Stomach (tissue), 19 donors: ENCODE measurements at places on chromosomes 16 and 17. TPM values are rescaled to one million over a fixed set of nuclear protein-coding genes. Genes with fewer than 3 reads are reported as not detected.

AANAT gene
- total RNA-seq, result not detected

EVPLL gene
- total RNA-seq, result 0.29 TPM

SLC16A6 gene
- total RNA-seq, result not detected

ARHGAP23 gene
- total RNA-seq, result 29.0 TPM

NPIPA3 gene
- not detected for total RNA-seq

GRCh38 chr16:51755039-51755501 lies 604.0 kb upstream of the SALL1 start:
- H3K36me3 ChIP-seq, result no peaks in the 10 kb centered on the region
- H3K4me1 ChIP-seq, result no peaks in the 10 kb centered on the region
- no peak overlapping the region for H3K27ac ChIP-seq
- no peak overlapping the region for H3K4me3 ChIP-seq
- DNase-seq, result no peak

- H3K27ac ChIP-seq, result no peak overlapping the region
- DNase-seq, result no peak
- H3K4me1 ChIP-seq, result peaks cover 37% of the 10 kb centered on the region
These were observed 18.6 kb downstream of the ALOX12B start for GRCh38 chr17:8068736-8069586.

- H3K27ac ChIP-seq, result peak overlapping the region; percentile 55
- DNase-seq, result peak; percentile 72
These were observed 17.2 kb downstream of the USP31 start for GRCh38 chr16:23131931-23132621.

DNA sequence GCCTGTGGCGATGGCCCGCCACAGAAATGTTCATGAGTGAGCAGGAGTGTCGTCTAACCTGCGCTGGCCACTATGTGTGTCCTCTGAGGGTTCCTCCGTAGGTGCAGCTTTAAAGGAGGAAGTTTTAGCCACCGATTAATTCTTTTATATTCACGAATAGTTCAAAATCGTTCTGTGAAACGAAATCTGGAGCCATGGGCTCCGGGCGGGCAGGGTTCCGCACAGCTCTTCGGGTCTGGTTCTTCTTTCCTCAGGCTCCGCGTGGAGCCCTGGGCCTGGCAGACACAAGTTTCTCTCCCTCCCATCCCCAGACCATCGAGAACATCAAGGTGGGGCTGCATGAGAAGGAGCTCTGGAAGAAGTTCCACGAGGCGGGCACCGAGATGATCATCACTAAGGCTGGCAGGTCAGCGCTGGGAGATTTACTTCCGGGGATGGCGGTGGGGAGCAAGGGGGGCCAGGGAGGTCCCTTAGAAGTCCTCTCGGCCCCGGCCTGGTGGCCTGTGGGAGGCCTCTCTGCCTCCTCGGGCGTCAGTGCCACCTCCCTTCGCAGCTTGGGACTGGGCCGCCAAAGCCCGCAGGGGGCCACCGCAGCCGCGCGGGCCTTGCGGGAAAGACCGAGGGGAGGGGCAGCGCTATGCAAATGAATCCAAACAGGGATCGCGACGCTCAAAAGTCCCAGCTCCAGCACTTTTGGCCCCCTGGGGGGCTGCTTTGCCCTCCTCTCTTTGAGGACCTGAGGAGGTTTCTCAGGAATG lies 5.2 kb downstream of the TBX4 start:
- H3K4me1 ChIP-seq, result peaks cover 50% of the 10 kb centered on the region
- H3K27ac ChIP-seq, result no peak overlapping the region
- H3K4me3 ChIP-seq, result peak overlapping the region; percentile 41
- H3K36me3 ChIP-seq, result no peaks in the 10 kb centered on the region

GRCh38 chr16:53094013-53094630 lies 39.3 kb downstream of the CHD9 start:
- H3K4me3 ChIP-seq, result no peak overlapping the region
- DNase-seq, result peak; percentile 78
- H3K36me3 ChIP-seq, result no peaks in the 10 kb centered on the region
- peak overlapping the region; percentile 69 for H3K27ac ChIP-seq

DNA sequence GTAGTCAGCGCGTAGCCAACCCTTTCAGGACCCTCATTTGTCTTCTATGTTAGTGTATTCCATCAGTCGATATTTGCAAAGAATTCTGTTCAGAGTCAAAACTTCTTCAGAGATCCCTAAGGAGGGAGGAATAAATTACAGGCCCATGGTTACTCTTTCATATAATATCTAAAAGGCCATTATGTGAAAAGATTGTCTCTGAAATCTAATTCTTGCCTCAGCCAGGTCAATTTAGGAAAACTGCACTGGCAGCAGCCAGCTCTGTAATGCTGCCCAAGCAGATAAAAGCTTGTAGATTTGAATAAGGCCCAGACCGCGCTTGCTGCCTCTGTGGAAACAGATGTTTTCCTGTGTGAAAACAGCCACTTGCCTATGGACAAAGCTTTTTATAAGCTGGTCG lies 379.8 kb downstream of the CNTNAP4 start:
- no peaks in the 10 kb centered on the region for H3K36me3 ChIP-seq
- H3K4me3 ChIP-seq, result no peak overlapping the region
- no peaks in the 10 kb centered on the region for H3K27me3 ChIP-seq

DNA sequence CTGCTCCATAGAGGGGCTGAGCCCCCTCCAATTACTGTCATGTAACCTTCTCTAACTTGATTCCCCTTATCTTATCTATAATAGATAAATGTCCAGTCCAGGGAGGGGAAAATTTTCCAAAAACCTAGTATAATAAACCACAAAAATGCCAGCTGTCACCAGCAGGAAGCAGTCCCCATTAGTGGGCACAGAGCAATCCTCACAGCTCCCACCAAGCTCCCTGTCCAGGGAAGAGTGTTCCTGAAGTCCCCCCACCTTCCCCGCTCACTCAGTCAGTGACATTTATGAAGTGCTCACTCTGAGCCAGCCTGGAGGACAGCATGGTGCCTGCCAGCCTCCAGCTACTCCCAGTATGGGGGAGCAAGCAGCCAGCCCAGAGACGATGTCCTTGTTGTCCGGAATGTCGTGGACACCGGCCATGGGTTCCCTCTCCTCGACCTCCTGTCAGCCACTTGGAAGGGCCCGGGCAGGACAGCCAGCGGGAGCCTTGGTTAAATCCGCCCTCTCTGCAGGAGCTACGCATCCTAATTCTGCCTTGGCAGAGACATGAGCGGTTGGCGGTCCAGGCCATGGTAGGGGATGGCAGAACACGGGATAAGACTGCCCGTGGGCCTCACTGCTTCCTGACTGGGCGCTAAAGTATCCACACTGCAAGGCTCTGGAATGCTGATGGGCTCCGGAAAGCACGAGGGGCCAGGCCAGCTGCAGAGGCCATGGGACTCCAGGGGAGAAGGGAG lies 102.0 kb upstream of the CDH5 start:
- H3K4me1 ChIP-seq, result peaks cover 36% of the 10 kb centered on the region
- no peak for DNase-seq
- H3K27me3 ChIP-seq, result no peaks in the 10 kb centered on the region
- no peak overlapping the region for H3K4me3 ChIP-seq

DNA sequence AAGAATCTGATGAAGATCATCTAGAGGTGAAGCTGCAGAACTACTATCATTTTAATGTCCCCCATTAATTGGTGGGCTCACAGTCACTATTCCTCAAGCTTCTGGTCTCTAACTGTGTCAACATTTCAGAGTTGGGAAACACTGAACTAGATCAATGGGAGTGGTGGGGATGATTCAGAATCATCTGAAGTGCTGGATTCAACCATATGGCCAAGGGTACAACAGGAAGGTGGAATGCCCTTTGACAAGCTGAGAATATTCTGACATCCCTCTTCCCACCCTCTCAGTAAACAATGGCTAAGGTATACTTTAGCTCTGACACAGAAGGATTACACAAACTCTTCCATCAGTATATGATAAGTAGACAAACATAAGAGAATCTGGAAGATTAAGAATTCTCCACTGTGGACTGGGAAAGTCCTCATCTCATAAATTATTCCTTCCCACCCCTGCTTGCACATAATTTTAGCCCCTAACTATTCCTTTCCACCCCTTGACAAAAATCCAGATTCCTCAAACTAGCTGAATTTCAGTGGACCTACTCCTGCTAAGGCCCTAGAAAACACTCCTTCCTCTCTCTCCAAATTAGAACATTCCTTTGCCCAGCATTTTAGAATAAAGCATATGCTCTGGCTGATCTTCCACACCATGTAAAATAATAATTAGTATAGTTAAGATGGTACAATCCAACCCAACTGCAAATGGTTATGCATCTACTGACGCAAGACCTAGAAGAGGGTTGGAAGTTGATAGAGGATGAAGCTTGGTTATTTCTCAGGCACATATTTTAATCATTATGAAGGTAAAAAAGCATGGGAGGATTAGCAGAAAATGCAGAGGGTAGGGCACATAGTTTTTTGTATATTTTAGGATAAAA lies 16.3 kb upstream of the RFFL start:
- no peak overlapping the region for H3K4me3 ChIP-seq
- peaks cover 42% of the 10 kb centered on the region for H3K4me1 ChIP-seq
- DNase-seq, result no peak
- H3K27ac ChIP-seq, result no peak overlapping the region

- H3K27ac ChIP-seq, result no peak overlapping the region
- no peaks in the 10 kb centered on the region for H3K27me3 ChIP-seq
- no peaks in the 10 kb centered on the region for H3K4me1 ChIP-seq
- DNase-seq, result no peak
- no peak overlapping the region for H3K4me3 ChIP-seq
These were observed 969.2 kb upstream of the RBFOX1 start for GRCh38 chr16:6363396-6363795.

DNA sequence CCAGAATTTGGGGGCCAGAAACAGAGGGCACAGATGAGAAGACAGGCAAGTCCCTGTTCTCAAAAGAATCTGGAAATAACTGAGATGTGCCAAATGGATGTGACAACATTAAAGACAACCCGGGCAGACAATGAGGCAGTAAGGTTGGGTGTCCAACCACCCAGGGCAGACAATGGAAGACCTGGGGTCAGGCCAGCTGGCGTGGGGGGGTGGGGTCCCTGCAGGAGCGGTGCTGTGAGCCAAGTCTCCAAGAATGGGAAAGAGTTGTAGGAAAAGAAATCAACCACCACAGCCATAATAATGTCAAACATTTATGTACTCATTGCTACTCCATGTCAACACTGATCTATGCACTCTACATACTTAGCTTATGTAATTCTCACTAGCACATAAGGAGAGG lies 203.3 kb downstream of the C16orf78 start:
- DNase-seq, result no peak
- H3K27ac ChIP-seq, result no peak overlapping the region
- H3K4me1 ChIP-seq, result no peaks in the 10 kb centered on the region
- no peaks in the 10 kb centered on the region for H3K36me3 ChIP-seq

- H3K36me3 ChIP-seq, result peaks cover 14% of the 10 kb centered on the region
- H3K27ac ChIP-seq, result no peak overlapping the region
- H3K4me3 ChIP-seq, result no peak overlapping the region
- DNase-seq, result no peak
- H3K4me1 ChIP-seq, result peaks cover 27% of the 10 kb centered on the region
- H3K27me3 ChIP-seq, result no peaks in the 10 kb centered on the region
These were observed 33.7 kb upstream of the VPS4A start for GRCh38 chr16:69277413-69277812.

DNA sequence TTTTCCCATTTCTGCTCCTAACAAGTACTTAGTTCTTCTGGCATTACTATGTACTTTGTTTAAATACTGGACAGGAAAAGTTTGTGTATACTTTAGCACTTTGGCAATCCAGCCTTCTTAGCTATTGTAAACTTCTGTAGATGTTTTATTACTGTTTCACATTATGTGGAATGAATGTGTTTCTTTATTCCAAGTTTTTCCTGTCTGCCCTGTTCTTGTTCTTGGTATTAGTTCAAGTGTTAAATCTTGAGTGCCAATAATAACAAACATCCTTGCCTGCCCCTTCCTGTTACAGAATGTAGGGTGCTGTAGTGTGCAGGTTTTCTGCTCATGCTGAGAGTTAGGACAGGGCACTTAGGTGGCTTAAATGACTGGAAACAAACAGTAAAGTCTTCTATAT lies 7.3 kb upstream of the CAPNS2 start:
- no peak overlapping the region for H3K4me3 ChIP-seq
- DNase-seq, result no peak
- peaks cover 24% of the 10 kb centered on the region for H3K4me1 ChIP-seq
- no peaks in the 10 kb centered on the region for H3K27me3 ChIP-seq

GRCh38 chr17:11900041-11900476 lies 97.2 kb downstream of the ZNF18 start:
- H3K36me3 ChIP-seq, result no peaks in the 10 kb centered on the region
- no peak overlapping the region for H3K27ac ChIP-seq
- no peak overlapping the region for H3K4me3 ChIP-seq
- H3K4me1 ChIP-seq, result no peaks in the 10 kb centered on the region

GRCh38 chr16:11507350-11507749 lies 79.4 kb downstream of the LITAF start:
- H3K36me3 ChIP-seq, result no peaks in the 10 kb centered on the region
- no peak for DNase-seq
- H3K4me1 ChIP-seq, result no peaks in the 10 kb centered on the region

GRCh38 chr16:48531011-48531962 lies 78.7 kb downstream of the N4BP1 start:
- no peak for DNase-seq
- H3K27ac ChIP-seq, result no peak overlapping the region
- H3K27me3 ChIP-seq, result no peaks in the 10 kb centered on the region
- H3K4me3 ChIP-seq, result no peak overlapping the region
- H3K36me3 ChIP-seq, result no peaks in the 10 kb centered on the region

- DNase-seq, result no peak
- H3K27ac ChIP-seq, result no peak overlapping the region
- H3K36me3 ChIP-seq, result no peaks in the 10 kb centered on the region
- H3K4me1 ChIP-seq, result no peaks in the 10 kb centered on the region
These were observed 551.5 kb downstream of the MAF start for GRCh38 chr16:79049040-79049439.

DNA sequence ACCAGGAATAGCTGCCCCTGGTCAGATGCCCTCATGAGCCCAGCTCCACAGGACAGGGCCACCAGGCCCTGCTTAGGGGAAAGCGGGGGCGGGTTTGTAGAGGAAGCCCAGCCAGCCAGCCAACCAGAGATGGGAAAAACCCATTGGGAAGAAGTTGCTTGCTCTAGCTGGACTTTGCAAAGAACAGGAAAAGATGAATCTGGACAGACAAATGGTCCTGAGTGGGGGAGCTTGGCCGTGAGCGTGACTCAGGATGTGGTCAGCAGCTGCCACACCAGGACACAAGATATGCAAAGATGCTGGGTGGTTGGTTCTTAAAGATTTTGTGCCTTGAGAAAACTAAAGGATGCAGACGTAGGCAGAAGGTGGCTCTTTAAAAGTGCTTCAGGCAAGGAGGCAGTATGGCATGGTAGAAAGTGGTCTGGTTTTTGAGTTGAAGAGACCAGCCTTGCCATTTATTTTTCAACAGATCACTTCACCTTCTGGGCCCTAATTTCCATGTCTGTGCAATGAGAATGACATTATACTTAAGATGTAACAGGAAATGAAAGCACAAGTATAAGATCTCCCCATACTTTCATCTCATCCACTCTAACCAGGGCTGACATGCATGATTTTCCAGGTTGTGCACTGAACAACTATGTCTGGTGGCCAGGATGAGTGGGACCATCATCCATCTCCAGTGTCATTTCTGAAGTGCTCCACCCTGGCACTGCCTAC lies 27.8 kb upstream of the HEATR6 start:
- no peak overlapping the region for H3K27ac ChIP-seq
- H3K4me1 ChIP-seq, result no peaks in the 10 kb centered on the region
- no peaks in the 10 kb centered on the region for H3K36me3 ChIP-seq
- no peak overlapping the region for H3K4me3 ChIP-seq
